MM.1S (cell line): ENCODE measurements at places on chromosomes 4 and X.

DNA sequence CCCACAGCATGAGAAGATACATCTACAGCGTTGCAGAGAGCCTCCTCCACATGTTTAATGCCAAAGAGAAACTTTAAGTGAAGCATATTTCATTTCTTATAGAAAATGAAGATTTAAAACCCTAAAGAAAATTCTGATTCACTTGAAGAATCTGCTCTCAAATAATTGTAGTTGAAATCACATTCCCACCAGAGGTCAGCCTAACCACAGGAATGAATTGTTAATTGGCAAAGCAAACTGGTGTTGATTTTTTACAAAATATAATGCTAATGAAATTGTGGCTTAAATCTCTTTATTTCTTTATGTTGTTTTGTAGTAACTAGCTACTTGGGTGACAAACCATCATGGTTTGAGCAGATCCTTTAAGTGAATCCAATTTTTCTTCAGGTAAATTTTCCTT is 31.1 kb upstream of the WDR17 start:
- peak; percentile 48 for DNase-seq

DNA sequence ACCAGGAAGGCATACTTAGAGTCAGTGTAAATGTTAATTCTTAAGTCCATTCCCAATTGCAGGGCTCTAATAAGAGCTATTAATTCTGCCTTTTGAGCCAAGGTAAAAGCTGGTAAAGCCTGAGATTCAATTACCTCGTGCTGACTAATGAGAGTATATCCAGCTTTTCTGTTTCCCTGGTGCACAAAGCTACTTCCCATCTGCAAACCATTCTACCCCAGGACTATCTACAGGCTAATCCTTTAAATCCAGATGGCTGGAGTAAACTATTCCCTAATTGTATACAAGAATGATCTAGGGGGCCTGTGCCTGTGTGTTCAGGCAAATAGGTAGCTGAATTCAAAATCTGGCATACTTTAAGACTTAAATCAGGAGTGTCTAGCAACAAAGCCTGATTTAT is 365.0 kb downstream of the GPM6A start:
- DNase-seq, result no peak

DNA sequence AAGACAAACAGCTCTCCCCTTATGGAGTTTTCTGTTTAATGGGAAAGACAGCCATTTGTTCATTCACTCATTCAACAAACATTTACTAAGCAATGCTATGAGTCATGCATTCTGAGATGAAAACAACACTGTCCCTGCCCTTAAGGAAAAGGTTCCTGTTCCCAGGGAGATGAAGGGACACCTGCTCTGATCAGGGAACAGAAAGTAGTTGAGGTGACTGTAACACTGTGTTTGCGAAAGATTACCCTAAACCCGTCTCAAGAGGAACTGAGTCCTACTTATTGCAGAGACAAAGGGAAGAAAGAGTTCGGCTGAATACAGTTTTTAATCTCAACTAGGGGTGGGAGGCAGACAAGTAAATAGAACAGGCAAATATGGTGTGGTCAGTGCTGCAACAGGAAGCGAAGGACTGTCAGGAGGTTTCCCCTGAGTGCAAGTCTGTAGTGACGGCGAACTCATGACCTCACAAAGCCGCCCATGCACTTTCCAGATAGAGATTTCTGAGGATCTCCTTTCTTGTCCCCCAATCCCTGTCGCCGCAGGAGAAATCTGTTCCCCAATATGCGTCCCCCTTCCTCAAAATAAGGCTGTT is 712 bp downstream of the STX18 start:
- DNase-seq, result peak; percentile 37

DNA sequence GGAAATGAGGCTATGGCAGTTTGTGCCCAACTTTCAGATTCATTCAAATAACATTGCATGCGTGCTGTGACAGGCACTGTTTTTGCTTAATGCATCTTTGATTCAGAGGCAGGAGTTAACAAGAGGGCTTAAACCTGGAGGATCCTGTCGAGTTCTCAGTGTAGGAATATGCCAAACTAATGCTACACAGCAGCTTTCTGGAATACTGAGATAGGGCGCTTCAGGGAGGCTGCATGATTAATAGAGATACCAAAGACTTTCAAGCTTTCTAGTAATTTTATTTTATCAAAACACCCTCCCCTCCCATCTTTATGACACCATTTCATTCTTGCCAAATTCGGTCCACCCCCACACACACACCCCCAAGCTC is 636 bp upstream of the TIMM8A start:
- DNase-seq, result no peak

DNA sequence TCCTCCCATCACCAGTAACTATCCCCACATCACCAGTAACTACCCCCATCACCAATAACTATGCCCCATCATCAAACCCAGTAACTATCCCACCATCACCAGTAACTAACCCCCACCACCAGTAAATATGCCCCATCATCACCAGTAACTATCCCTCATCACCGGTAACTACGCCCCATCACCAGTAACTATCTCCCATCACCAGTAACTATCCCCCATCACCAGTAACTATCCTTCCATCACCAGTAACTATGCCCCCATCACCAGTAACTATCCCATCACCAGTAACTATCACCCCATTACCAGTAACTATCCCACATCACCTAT is 2.9 kb downstream of the ASMTL start:
- no peak for DNase-seq

DNA sequence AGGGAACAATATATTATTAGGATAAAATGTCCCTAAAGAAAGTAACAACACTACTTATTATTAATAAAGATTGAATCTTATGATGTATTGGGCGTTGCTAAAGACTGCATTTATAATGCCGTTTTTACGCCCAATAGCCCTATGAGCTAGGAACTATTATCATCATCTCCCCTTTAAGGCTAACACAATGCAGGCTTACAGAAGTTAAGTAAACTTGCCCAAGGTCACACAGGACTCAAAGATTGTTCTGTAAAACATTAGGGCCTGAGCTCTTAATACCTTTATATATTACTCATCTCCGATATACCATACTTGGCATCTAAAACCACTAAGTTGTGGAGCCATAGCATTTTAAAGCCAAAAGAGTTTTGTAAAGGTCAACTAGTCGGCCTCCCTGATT is 149.5 kb downstream of the FAM13A start:
- DNase-seq, result no peak

- no peak for DNase-seq
Observed at GRCh38 chr4:188824553-188824952, 685.3 kb downstream of the TRIML1 start.

GRCh38 chr4:112280386-112281056 is 5.2 kb downstream of the TIFA start:
- DNase-seq, result no peak

- DNase-seq, result no peak
Observed at GRCh38 chr4:7710576-7711306, 228.9 kb downstream of the AFAP1 start.

- peak; percentile 48 for DNase-seq
Observed at GRCh38 chrX:74535408-74536151, 78.8 kb downstream of the RLIM start.

- DNase-seq, result no peak
Observed at GRCh38 chrX:101080326-101081124, 1.8 kb downstream of the TMEM35A start.

DNA sequence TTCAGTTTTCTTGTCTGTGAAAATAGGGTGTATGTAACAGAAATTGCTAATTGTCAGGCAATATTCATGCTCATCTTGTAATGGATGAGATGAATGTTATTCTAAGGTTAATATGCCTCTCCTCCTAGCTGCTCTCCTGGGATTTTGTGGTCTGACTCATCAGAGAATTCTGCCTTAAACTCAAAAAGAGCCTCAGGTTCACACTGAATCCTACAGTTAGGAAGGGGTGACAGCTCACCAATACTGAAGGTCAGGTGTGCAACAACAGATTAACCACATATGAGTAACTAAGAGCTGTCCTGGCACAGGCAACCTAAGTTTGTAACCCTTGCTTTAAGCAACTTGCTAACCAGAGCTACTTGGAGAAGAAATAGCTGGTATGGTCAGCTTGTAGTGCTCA is 197.7 kb downstream of the SPATA18 start:
- DNase-seq, result no peak

DNA sequence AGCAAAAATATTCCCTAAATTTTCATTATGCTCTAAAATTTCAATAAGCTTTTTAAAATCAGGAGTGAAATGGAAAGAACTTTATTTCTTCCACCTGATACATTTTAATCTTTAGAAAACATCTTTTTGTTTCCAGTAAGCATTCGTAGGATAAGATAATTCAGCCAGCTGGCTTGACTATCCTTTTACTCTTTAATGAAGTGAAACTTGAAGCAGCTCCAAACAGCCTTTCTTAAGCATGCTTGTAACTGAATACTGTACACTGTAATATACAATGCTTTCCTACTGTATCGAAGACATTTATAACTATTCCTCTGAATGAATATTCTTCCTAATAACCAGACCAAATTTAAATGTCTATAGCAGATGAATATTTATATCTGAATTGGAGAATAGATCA is 98.8 kb downstream of the KLHL4 start:
- DNase-seq, result no peak

DNA sequence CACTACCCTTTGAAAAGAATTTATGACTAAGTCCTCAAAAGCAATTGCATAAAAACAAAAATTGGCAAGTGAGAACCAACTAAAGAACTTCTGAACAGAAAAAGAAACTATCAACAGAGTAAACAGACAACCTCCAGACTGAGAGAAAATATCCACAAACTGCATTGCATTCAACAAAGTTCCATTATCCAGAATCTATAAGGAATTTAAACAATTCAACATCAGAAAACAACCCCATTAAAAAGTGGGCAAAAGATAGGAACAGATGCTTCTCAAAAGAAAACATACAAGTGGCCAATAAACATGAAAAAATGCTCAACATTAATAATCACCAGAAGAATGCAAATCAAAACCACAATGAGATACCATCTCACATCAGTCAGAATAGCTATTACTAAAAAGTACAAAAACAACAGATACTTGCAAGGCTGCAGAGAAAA is 130.2 kb downstream of the GASK1B start:
- no peak for DNase-seq

DNA sequence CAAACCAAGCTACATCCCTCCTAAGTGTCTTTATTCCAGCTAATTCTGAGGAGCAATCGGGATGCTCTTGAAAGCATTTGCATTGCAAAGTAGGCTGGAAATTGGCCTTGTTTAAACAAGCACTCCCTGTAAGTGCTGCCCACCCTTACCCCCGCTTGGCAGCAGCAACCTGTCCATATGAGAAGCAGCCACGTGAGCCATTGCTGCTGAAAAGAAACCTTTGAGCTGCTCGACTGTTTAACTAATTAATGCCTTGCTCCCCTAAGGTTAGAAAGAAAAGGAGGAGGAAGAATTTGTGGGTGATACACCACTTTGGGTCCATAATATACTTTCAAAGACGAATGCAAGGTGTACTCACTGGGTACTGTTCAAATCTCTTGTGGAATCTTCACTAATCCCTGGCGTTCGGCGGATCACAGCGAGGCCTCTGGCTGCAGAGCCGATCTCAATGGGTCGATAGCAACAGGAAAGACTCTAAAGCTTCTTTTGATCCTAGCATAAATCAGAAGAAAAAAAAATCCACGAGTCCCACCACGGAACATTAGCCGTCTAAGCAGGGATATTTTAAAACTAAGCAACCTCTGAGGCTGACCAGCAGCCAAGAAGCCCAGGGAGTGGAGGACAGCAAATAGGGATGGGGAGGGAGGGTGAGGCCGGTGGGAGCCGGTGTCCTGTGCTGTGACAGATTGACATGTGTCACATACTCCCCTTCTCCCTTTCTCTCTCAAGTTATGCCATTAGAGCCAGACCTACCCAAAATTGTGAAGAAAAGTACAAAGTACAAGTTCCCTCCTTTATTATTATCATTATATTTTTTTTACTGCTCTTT is 37.2 kb upstream of the MGST2 start:
- no peak for DNase-seq

- DNase-seq, result no peak
Observed at GRCh38 chr4:91170768-91171167, 1043.6 kb downstream of the CCSER1 start.

GRCh38 chrX:116277351-116278225 is 107.0 kb downstream of the AGTR2 start:
- no peak for DNase-seq

DNA sequence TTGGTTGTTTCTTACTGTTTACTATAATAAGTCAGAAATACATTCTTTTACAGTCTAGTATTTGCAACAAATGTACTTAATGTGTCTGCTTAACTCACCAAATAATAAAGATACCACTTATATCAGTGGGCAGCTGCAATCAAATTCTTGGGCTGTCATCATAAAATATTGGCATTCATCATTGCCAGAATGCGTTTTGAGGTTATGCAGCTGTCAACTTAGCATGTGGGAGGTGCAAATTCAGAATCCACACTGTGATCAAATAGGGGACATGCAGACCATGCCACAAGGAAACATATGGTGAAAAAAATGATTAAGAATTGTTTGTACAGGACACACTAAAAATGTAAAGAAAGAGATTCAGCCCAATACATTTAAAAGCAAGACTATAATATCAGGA is 86.5 kb downstream of the HCCS start:
- no peak for DNase-seq

DNA sequence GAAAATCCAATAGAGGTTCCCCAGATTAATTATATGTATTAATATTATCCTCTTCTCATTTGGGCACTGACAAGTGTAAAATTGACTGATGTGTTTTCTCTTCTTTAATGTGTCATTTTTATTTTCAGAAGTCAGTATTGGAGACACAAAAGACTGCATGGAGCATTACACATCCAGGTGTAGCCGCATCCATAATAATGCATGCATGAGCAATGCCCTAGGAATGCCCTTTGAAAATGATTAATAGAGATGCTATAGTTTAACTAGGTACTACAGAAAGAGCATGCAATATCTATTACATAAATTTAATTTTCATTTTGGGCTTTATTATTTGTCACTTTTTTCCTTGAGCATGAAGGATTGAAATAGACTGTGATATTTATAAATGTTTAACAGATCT is 509.9 kb downstream of the SPOCK3 start:
- no peak for DNase-seq
